CD4-positive, alpha-beta T cell treated with Interleukin-6 at 100 ng/mL for 8 hours (primary cell): ENCODE measurements at places on chromosomes 4 and X.
A peak's percentile ranks its signal among the peaks of the same experiment; 100 is the strongest.

DNA sequence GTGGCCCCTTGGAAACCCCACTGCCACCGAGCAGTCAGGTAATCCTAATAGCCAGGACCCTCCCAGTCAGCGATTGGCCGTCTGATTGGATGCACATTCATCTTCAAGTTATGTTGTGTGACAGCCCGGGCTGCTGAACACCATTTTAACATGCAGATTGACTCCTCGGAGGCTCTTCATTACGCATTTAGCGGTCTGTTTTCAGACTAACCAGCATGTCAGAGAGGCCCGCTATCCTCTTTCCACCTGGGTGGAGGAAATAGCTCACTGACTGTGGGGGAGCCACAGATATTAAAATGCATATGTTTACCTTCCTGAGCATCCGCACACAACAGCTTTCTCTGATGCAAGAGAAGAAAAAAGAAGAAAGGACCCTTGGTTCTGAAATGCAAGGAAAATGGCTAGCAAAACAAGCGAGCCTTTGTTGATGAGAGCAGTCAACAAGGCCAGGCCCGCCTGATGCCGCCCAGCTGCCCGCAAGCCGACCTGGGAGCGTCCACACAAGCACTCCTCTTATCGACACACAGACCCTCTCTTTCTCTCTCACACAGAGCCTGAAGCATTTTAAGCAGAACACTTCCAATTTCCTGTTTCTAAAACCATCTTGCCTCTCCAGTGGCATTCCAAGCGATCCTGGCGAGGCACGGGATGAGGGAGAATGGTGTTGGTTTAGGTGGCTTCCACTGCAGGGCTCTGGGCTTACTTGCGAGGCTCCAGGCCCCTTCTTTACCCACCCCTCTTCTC lies 118.3 kb downstream of the MGST2 start:
- DNase-seq = no peak

GRCh38 chr4:143118663-143119062 lies 66.1 kb upstream of the USP38 start:
- DNase-seq = no peak

- DNase-seq = no peak
Measured at GRCh38 chr4:165288639-165289422, 38.6 kb upstream of the MSMO1 start.

DNA sequence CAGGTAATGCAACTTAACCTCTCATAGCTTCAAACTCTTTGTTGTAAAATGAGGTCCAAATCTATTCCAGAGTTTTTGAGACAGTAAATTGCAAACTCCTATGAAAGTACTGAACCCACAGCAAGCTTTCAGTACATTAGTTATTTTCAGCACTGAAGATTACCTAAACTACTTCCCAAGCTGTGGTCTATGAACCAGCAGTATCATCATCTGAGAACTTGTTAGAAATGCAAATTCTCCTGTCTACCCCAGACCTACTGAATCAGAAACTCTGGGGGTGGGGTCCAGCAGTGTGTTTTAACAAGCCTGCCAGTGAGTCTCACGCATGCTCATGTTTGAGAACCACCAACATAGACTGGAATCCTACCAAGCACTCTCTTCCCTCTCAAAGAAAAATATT lies 5.7 kb upstream of the CASP6 start:
- DNase-seq = no peak

- no peak for DNase-seq
Measured at GRCh38 chr4:80005863-80006262, 67.2 kb downstream of the ANTXR2 start.

- no peak for DNase-seq
Measured at GRCh38 chr4:85722807-85723206, 247.9 kb downstream of the ARHGAP24 start.

- no peak for DNase-seq
Measured at GRCh38 chrX:74490247-74490646, 69.0 kb downstream of the SLC16A2 start.

DNA sequence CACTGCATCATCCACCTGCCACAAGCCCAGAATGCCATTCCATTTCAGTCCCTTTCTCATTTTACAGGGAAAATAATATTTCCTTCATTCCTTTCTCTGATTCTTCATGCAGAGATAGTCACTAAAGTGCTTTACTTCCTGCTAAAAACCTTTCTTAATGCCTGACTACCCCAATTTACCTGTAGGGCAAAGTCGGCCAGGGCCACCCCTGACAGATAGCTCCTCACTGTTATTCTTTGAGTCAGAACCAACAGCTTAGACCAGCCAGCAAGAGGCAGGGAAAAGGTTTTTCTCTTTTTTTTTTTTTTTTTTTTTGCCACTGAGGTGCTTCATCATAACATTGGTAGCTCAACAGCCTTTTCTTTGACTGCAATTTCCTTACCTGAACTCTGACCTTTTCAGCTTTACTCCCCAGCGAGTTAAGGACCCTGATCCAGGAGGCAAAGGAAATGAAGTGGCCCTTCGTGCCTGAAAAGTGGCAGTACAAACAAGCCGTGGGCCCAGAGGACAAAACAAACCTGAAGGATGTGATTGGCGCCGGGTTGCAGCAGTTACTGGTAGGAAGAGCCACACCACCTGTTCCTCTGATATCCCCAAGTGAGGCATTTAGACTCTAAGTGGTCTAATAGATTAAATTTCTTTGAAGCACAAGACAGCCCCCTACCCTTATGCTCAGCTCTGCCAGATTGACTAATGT lies 85.0 kb downstream of the ALPK1 start:
- no peak for DNase-seq

DNA sequence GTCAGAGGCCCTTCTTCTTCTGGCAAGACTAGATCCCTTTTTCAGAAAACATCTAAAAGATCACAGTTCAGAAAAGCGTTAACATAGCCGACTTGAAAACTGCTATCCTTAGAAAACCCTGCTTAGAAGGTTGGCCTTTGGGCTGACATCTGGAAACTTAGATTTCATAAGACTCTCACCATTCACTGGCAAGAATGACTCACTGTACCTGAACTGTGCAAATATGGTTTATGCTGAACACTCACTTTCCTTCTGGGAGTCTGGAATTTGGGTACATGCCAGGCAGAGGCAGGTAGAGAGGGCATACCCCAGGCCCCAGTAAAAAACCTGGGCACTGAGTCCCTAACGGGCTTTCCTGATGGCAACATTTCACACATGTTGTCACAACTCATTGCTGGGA lies 88.8 kb upstream of the GPC3 start:
- no peak for DNase-seq

DNA sequence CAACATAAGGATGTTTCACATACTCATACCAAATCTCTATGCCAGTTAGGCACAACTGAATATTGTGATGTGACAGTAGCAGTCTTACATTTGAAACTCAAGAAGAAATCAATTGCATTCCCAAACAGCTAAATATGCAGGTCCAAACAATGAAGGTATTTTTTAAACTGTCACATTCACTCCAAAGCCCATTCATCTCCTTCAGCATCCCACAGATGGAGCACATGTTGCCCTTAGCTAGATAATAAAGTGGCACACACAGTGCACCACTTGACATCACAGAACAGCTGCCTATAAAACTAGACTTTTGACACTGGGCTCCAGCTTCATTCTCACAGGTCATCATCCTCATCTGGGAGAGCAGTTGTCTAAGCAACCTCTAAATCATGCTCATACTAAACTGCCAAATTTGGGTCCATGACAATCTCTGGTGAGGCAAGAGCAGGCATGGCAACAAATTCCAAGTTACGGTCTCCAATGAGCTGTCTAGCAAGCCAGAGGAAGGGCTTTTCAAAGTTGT lies 26.2 kb upstream of the ARHGEF6 start:
- DNase-seq = no peak

GRCh38 chr4:167956676-167957075 lies 135.7 kb upstream of the ANXA10 start:
- DNase-seq = no peak

- no peak for DNase-seq
Measured at GRCh38 chrX:43677993-43678392, 21.9 kb downstream of the MAOA start.

DNA sequence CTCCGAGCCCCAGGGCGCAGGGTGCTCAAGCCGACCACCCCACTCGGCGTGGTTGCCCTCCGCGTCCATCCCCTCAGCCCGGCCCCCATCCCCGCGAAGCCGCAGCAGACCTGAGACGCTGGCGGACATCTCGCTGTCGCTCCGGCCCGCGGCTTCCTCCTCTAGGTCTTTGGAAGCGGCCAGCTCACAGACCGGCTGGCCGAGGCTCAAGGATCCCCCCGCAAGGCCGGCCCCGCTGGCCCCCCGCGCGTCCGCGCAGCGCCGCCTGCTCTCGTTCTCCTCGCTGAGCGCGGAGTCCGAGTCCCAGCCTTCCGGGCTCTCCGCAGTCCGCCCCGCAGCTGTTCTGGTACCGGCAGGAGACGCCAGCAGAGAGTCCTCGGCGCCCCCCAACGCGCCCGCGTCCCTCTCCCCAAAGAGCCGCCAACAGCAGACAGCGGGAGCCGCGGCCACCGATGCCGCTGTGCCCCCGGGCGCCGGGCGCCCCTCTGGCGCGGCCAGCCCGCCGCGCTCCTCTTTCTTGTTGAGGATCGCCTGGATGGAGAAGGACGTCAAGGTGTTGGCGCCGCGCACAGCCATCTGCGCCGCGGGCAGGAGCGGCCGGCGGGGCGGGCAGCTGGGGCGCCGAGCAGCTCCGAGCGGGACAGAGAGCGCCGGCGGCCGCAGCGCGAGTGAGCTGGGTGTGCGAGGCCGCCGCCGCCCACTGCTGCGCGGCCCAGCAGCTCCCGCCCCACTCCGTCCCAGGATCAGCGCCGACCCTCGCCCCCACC lies at the start of gene NKX3-2:
NKX3-2 (minus strand) TSS at position 670 of the 767 bp plus-strand sequence; CDS start at position 576, 94 bp downstream.
- DNase-seq = no peak

DNA sequence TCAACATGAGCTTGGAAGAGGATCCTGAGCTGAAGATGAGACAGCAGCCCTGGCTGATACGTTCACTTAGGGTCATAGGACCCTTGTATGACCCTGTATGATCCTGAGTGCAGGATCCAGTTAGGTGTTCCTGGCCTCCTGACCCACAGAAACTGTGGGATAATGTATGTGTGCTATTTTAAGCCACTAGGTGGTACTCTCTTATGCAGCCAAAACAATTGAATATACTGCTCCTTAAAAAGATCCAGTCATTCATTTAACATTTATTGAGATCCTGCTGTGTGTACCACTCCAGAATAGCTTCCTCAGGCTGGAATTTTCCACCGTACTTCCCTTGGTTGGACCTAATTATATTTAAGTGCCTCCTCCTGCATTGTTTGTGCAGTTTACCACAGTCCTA lies 167.1 kb downstream of the AMELX start:
- no peak for DNase-seq

DNA sequence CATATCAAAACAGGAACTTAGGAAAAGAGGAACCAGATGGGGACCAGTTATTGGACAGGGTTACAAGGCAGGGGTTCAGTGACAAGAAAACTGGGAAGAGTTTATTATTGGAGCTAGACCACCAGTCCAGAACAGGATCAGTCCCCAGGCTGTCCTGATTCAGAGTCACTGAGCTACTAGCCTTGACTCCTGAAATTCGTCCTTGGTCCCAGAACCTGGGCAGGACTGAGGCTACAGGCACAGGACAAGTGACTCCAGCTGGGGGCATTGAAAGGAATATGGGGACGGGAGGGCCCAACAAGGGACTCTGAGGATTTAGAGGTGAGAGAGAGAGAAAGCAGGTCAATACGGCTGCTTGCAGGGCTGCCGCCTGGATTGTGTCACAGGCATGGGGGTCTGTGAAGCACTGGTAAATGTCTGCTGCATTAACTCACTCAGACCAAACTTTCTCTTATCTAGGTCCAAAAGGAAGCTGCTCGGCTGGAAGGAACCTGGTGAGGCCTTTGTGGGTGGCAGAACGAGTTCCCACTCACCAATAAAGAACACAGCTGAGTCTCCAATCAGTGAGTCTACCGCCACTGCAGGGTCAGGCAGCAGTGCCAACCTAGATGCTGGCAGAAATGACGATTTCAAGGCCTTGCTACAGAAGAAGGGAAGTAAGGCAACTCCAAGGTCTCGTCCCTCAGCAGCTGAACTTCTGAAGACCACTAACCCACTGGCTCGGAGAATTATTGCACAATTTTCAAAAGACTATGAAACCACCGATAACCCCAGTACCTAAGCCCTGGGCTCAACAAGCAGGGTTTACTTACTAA lies 11.3 kb upstream of the RTL5 start:
- no peak for DNase-seq

DNA sequence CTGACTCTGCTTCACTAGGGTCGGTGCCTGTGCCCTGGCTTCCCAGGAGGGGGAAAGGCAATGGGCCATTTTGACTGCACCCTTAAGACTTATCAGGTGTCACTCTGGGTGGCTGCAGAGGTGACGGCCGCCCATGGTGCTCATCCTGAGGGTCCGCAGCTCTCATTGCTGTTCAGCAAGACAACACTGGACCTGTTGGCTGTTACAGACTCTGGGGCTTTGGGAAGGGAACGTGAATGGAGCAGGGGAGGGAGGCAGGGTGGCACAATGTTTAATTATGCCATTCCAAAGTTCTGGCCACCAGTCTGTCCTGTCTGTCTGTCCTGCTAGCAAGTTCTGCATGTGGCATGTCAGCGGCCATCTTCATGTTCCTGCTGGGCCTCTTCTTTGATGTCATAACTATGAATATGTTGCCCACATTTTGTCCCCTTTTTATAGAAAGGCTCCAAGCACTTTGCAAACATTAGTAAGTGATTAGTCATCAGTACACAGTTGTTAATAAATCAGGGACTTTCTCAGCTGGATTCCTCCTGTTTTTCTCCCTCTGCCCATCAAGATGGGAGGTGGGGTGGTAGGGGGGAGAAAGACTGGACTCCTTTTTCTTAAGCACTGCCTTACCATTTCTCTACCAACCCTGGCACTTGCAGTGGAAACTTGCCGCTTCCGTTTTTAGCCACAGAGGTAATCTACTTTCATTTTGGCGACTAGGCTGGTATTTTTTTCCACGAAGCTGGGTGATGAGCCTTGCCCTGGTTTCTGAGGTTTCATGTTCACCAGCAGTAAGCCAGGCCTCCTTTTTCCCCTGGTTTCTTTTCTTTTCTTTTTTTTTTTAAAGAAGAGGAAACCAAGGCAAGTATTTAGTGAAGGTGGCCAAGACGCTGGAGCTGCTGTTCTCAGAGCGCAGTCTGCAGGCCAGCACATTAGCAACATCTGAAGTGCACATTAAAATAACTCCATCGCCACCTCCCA lies 88.6 kb upstream of the TRIM2 start:
- peak; percentile 85 for DNase-seq

GRCh38 chr4:129350834-129351721 lies 255.1 kb downstream of the C4orf33 start:
- no peak for DNase-seq

- DNase-seq = no peak
Measured at GRCh38 chr4:67988991-67989390, 25.7 kb upstream of the TMPRSS11A start.

DNA sequence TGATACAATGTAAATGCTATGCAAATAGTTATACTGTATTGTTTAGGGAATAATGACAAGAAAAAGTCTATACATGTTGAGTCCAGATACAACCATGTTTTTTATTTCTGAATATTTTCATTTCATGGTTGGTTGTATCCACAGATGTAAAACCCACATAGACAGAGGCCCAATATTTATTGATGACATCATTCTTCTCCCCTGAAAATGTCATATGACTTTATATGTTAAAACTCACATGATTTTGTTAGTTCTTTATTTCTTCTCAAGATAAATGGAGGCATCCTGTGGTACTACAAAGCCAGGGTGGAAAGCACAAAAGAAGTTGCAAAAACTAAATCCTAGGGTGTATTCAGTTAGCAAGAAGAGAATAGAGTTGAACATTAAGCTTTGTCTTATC lies 149.3 kb upstream of the GLRA2 start:
- DNase-seq = no peak

GRCh38 chr4:165877286-165877685 lies 4.2 kb downstream of the TLL1 start:
- no peak for DNase-seq
